ENCODE measurements at places on chromosomes 7 and 10. TPM values are rescaled to one million over a fixed set of nuclear protein-coding genes. Genes with fewer than 3 reads are reported as not detected.

DRGX gene
- not detected for total RNA-seq

ANKRD22 gene
- 0.65 TPM for total RNA-seq

ICA1 gene
- total RNA-seq: 0.86 TPM

HOXA3 gene
- total RNA-seq: 6.4 TPM

SLC16A9 gene
- total RNA-seq: 0.07 TPM

AKR1C1 gene
- 590 TPM for total RNA-seq

HHEX gene
- total RNA-seq: 13.3 TPM

SFRP4 gene
- total RNA-seq: 4.0 TPM

AOAH gene
- total RNA-seq: not detected

CLEC5A gene
- total RNA-seq: not detected

PKD2L1 gene
- total RNA-seq: 0.09 TPM

IL6 gene
- 1.0 TPM for total RNA-seq

TMEM236 gene
- 0.05 TPM for total RNA-seq

SUN3 gene
- total RNA-seq: not detected

KIAA1549 gene
- 6.2 TPM for total RNA-seq

AFAP1L2 gene
- 29.4 TPM for total RNA-seq

NUDT13 gene
- total RNA-seq: 5.4 TPM

ACSL5 gene
- 0.30 TPM for total RNA-seq

GJC3 gene
- 0.43 TPM for total RNA-seq

OR2A1 gene
- total RNA-seq: not detected

POLR2J3 gene
- total RNA-seq: 14.5 TPM

CHAT gene
- not detected for total RNA-seq

PPP1R17 gene
- not detected for total RNA-seq

KIAA1217 gene
- 1.4 TPM for total RNA-seq

MCU gene
- total RNA-seq: 32.5 TPM

STEAP1 gene
- 15.9 TPM for total RNA-seq

NEURL1 gene
- total RNA-seq: 0.38 TPM

CABCOCO1 gene
- total RNA-seq: 0.44 TPM

ATP6V1F gene
- 240 TPM for total RNA-seq

CLRN3 gene
- not detected for total RNA-seq

CXCL12 gene
- 0.19 TPM for total RNA-seq

FAS gene
- total RNA-seq: 32.4 TPM

RPEL1 gene
- 0.09 TPM for total RNA-seq

Data from A549 treated with GW870086 at 1 μM for 4 hours (cell line).